ENCODE measurements at places on chromosomes 16 and 17. TPM values are rescaled to one million over a fixed set of nuclear protein-coding genes. Genes with fewer than 3 reads are reported as not detected.

HS3ST3B1 gene
- 0.58 TPM for polyA plus RNA-seq

SCN4A gene
- polyA plus RNA-seq: not detected

HSF4 gene
- 27.9 TPM for polyA plus RNA-seq

ELMO3 gene
- 2.2 TPM for polyA plus RNA-seq

MILR1 gene
- not detected for polyA plus RNA-seq

Measured in neural cell (in vitro differentiated cells).